ENCODE measurements at places on chromosomes 1 and 21. TPM values are rescaled to one million over a fixed set of nuclear protein-coding genes. Genes with fewer than 3 reads are reported as not detected.

HTR6 gene
- 0.31 TPM for total RNA-seq

OR6N1 gene
- not detected for total RNA-seq

NADK gene
- 75.2 TPM for total RNA-seq

GRCh38 chr1:155052439-155053395, 1.6 kb downstream of the ADAM15 start:
- H3K4me1 ChIP-seq, result no peaks in the 10 kb centered on the region
- no peak overlapping the region for H3K27ac ChIP-seq
- peaks cover 28% of the 10 kb centered on the region for H3K27me3 ChIP-seq
- peak; percentile 59 for DNase-seq
- H3K4me3 ChIP-seq, result no peak overlapping the region

- no peaks in the 10 kb centered on the region for H3K27me3 ChIP-seq
- H3K4me3 ChIP-seq, result no peak overlapping the region
- no peak overlapping the region for H3K27ac ChIP-seq
- no peaks in the 10 kb centered on the region for H3K36me3 ChIP-seq
These were observed 153.4 kb downstream of the NRIP1 start for GRCh38 chr21:14911351-14911750.

- H3K36me3 ChIP-seq, result no peaks in the 10 kb centered on the region
- no peaks in the 10 kb centered on the region for H3K27me3 ChIP-seq
These were observed 277.4 kb downstream of the BRINP2 start for GRCh38 chr1:177448036-177448615.

DNA sequence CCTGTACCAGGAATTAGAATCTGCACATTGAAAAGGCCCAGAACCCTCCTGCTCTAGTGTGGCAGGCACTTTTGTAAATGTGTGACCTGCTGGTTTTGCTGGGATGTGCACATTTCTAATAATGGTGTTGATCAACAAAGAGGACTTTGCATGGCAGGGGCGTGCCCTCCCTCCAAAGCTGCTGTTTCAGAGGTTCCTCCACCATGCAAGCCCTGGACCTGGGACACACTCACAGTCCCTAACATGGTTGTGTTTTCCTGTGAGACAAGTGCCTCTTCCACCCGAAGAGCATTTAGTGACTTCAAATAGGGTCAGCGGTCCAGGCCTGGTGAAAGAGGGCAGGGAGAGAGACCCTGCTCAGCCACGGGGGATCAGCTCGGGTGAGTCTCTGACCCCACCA, 28.1 kb downstream of the TENT5C start:
- peaks cover 5% of the 10 kb centered on the region for H3K4me1 ChIP-seq
- H3K27ac ChIP-seq, result no peak overlapping the region
- no peak for DNase-seq
- no peak overlapping the region for H3K4me3 ChIP-seq
- no peaks in the 10 kb centered on the region for H3K36me3 ChIP-seq
- no peaks in the 10 kb centered on the region for H3K27me3 ChIP-seq

GRCh38 chr1:172343240-172344160, 77.0 kb upstream of the C1orf105 start:
- H3K27me3 ChIP-seq, result no peaks in the 10 kb centered on the region
- H3K4me3 ChIP-seq, result no peak overlapping the region
- DNase-seq, result no peak
- peaks cover 2% of the 10 kb centered on the region for H3K4me1 ChIP-seq
- no peak overlapping the region for H3K27ac ChIP-seq
- no peaks in the 10 kb centered on the region for H3K36me3 ChIP-seq

DNA sequence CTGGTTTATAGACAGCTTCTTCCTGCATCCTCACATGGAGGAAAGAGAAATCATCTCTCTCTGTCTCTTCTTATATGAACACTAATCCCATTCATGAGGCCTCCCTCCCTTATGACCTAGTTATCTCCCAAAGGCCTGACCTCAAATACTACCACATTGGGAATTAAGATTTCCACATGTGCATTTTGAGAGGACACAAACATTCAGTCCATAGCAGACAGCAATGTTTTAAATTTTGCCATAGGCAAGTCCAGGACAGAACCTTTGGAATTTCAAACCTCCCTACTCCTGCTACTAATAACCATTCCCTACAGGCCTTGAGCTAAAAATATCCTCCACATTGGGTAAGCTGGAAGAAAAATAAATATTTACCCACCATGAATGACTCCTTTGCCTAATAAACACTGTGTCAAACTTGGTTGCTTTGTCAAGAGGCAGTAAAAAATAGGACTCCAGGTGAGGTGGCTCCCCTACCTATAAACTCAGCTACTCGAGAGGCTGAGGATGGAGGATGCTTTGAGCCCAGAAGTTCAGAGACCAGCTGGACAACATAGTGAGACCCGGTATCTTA, 113.7 kb downstream of the ZNF281 start:
- no peak overlapping the region for H3K27ac ChIP-seq
- no peak overlapping the region for H3K4me3 ChIP-seq
- H3K36me3 ChIP-seq, result no peaks in the 10 kb centered on the region
- peaks cover 10% of the 10 kb centered on the region for H3K27me3 ChIP-seq

GRCh38 chr1:59845091-59845490, 30.3 kb downstream of the HOOK1 start:
- no peak for DNase-seq
- no peak overlapping the region for H3K4me3 ChIP-seq
- H3K4me1 ChIP-seq, result no peaks in the 10 kb centered on the region
- H3K27me3 ChIP-seq, result no peaks in the 10 kb centered on the region
- H3K27ac ChIP-seq, result no peak overlapping the region
- peaks cover 43% of the 10 kb centered on the region for H3K36me3 ChIP-seq
